ENCODE measurements at places on chromosomes 1 and 21. TPM values are rescaled to one million over a fixed set of nuclear protein-coding genes. Genes with fewer than 3 reads are reported as not detected.

DNA sequence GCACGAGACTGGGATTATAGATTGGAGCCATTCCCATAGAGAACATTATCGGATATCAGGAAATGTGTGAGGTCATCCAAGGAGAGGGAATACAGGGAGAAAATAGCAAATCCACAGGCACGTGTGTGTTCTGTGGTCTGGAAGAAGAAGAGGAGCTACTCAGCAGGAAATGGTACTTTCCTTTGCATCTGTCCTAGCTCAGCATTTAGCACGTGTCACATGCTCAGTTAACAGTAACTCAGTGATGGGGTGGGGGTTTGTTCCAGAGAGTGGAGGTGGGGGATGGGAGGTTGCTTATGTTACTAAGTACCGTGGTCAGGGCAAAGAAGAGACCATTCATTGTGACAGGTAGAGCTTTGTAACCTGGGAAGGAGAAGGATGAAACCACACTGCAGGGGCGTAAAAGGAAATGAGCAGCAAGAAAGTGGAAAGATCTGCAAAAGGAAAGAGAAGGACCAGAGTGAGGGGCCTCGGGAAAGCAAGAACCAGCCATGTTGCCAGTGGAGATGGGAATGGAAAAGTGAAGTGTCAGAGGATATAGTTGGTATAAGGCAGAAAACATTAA, 100.4 kb downstream of the ATP5PO start:
- no peak for DNase-seq

- DNase-seq, result no peak
These were observed 35.1 kb downstream of the KCNJ15 start for GRCh38 chr21:38291874-38292273.

DNA sequence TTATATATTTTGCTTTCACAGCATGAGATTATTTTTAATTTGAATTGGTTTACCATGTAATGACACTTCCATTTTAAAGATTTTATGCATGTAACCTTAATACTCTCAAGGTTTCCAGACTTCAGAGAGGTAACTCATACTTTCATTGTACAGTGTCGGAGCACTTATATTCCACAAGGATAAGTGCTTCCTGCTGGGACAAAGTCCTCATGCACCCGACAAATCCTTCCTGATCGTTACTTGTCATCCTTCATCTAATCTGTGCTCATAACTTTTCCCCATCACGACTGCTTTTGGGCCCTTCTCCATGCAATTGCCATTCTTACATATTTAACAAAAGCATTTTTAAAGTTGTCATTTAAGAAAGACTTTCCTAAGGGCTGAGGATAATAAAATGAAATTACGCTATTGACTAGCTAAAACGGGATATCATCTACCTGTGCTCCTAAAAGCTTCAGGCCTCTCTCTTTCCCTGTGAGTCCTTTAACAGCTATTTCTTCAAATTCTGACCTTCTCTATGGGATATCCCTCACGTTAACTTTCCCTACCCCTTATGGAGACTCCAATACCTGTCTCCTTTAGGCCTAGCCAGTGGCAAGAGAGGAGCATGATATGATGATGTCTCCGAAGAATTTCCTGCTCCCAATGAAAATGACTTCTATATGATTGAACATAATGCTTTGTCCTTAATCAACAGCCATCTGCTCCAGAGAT, 59.3 kb downstream of the NCAM2 start:
- no peak for DNase-seq

- no peak for DNase-seq
These were observed 29.0 kb downstream of the HIVEP3 start for GRCh38 chr1:41889506-41890414.

LCE1E gene
- total RNA-seq, result not detected

Measured in ureter (tissue), 1 donor.